Activated T-cell treated with anti-CD3 and anti-CD28 coated beads, Interleukin-2, amount 50 U/mL, for 72 hours (primary cell): ENCODE measurements at places on chromosomes 11 and 22. TPM values are rescaled to one million over a fixed set of nuclear protein-coding genes. Genes with fewer than 3 reads are reported as not detected.

- no peaks in the 10 kb centered on the region for H3K36me3 ChIP-seq
- no peak overlapping the region for H3K27ac ChIP-seq
- H3K27me3 ChIP-seq = no peaks in the 10 kb centered on the region
- no peaks in the 10 kb centered on the region for H3K4me1 ChIP-seq
- H3K4me3 ChIP-seq = no peak overlapping the region
- no peak for DNase-seq
Observed at GRCh38 chr11:123145661-123146060, 49.4 kb downstream of the CLMP start.

DNA sequence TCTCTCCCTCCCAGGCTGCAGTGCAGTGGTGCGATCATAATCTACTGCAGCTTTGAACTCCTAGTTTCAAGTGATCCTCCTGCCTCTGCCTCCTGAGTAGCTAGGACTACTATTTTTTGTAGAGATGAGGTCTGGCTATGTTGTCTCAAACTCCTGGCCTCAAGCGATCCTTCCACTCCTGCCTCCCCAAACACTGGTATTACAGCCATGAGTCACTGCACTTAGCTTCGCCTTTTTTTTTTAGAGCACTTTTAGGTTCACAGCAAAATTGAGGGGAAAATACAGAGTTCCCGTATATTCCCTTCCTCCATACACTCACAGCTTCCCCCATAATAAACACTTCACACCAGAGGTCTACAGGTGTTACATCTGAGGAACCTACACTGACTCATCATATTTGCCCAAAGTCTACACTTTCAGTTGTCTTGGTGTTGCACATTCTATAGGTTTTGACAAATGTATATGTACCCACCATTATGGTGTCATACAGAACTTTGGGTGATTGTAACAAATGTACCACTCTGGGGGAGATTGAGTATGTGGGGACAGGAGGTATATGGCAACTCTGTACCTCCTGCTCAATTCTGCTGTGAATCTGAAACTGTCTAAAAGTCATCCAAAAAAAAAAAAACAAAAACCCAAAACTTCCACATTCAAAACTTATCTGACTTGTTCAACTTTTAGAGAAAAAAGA, 11.3 kb upstream of the SLC37A4 start:
- no peak overlapping the region for H3K27ac ChIP-seq
- H3K27me3 ChIP-seq = no peaks in the 10 kb centered on the region
- peaks cover 10% of the 10 kb centered on the region for H3K4me1 ChIP-seq
- no peaks in the 10 kb centered on the region for H3K36me3 ChIP-seq
- peak overlapping the region; percentile 27 for H3K4me3 ChIP-seq

- H3K36me3 ChIP-seq = peaks cover 4% of the 10 kb centered on the region
- no peak for DNase-seq
- H3K4me1 ChIP-seq = no peaks in the 10 kb centered on the region
- H3K27me3 ChIP-seq = no peaks in the 10 kb centered on the region
- no peak overlapping the region for H3K27ac ChIP-seq
Observed at GRCh38 chr11:68942095-68942620, 38.5 kb downstream of the IGHMBP2 start.

GRCh38 chr11:72786305-72787215, 7.3 kb downstream of the STARD10 start:
- no peak for DNase-seq
- no peaks in the 10 kb centered on the region for H3K27me3 ChIP-seq
- no peak overlapping the region for H3K4me3 ChIP-seq
- peaks cover 34% of the 10 kb centered on the region for H3K4me1 ChIP-seq
- H3K27ac ChIP-seq = no peak overlapping the region

DNA sequence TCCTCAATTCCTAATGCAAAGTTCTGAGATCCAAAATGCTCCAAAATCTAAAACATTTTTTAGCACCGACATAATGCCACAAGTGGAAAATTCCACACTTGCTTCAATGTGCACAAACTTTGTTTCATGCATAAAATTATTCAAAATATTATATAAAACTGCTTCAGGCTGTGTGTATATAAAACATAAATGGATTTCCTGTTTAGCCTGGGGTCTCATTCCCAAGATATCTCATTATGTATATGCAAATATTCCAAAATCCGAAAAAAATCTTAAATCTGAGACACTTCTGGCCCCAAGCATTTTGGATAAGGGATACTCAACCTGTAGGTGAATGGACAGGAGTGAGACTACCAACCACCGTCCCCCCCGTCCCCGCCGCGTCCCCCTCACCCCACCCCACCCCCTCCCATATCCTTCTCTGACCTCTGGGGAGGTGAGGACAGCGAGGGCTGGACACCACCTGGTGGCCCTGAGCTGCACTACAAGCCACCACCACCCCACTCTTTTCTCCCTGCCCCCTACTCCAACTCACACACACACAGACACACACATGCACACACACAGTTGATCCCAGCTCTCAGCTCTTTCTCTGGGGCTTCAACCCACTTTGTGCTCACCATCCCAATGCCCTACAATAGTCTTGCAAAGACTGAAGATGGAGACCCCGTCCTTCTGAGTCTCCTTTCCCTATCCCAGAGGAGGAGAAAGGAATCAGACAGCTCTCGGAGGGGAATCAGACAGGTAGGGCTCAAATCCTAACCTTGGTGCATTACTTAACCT, 101.0 kb downstream of the PDE2A start:
- peaks cover 22% of the 10 kb centered on the region for H3K4me1 ChIP-seq
- H3K27ac ChIP-seq = no peak overlapping the region
- no peaks in the 10 kb centered on the region for H3K36me3 ChIP-seq
- peak; percentile 53 for DNase-seq
- no peak overlapping the region for H3K4me3 ChIP-seq

- peaks cover 10% of the 10 kb centered on the region for H3K36me3 ChIP-seq
- H3K27ac ChIP-seq = peak overlapping the region; percentile 88
- peaks cover 88% of the 10 kb centered on the region for H3K4me1 ChIP-seq
- peak overlapping the region; percentile 58 for H3K4me3 ChIP-seq
- DNase-seq = no peak
Observed at GRCh38 chr22:36350751-36351594, 36.8 kb downstream of the MYH9 start.

DNA sequence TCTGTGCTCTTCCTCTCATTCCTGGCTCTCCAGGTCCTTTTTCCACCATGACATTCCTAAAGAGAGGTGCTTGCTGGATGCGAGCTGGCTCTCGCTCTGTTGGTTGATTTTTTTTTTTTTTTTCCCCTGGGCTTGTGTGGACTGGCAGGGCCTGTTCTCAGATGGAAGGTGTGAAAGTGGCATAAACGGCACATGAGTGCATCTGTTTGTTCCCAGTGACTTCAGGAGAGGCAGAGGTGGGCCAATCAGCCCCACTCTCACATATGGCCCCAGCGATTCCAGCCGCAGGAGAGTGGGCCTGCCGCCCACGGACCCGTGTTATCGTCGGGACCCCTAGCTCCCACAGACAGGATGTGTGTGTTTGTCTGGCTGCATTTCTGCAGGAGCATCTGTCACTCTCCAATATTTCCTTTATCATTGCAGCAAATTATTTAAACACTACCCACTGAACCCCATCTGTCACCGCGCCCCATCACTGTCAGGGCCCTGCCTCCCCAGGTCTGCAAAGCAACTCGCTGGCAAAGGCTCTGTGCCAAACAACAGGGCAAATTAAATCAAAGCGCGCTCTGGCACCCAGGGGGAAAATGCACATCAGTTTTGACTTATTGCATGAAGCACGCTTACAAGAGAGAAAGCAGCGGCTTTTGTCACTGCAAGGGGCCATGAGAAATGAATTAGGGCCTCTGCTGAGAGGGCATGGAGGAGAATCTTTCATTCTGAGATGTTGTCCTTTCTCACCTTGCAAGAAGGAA, 886.3 kb downstream of the NTM start:
- no peak overlapping the region for H3K4me3 ChIP-seq
- H3K36me3 ChIP-seq = no peaks in the 10 kb centered on the region
- no peaks in the 10 kb centered on the region for H3K27me3 ChIP-seq
- no peak for DNase-seq
- H3K4me1 ChIP-seq = no peaks in the 10 kb centered on the region

GRCh38 chr11:57904376-57904775, 119.3 kb upstream of the OR9Q1 start:
- H3K36me3 ChIP-seq = no peaks in the 10 kb centered on the region
- peaks cover 8% of the 10 kb centered on the region for H3K4me1 ChIP-seq
- no peak overlapping the region for H3K27ac ChIP-seq
- no peak for DNase-seq

The CSNK2A3 gene
- total RNA-seq = 0.29 TPM

The CNTF gene
- 4.5 TPM for total RNA-seq

The DSCAML1 gene
- 1.5 TPM for total RNA-seq

The TMEM45B gene
- 3.3 TPM for total RNA-seq

The POU2AF1 gene
- 2.5 TPM for total RNA-seq

The GAB4 gene
- not detected for total RNA-seq

The CABP2 gene
- total RNA-seq = not detected

The TM7SF2 gene
- 22.8 TPM for total RNA-seq

The PPP2R5B gene
- 24.0 TPM for total RNA-seq

The DEUP1 gene
- total RNA-seq = not detected

The LSP1 gene
- total RNA-seq = 312 TPM

The SERPING1 gene
- not detected for total RNA-seq

The MRGPRX4 gene
- total RNA-seq = not detected
